ENCODE measurements at places on chromosomes 3 and 15.

DNA sequence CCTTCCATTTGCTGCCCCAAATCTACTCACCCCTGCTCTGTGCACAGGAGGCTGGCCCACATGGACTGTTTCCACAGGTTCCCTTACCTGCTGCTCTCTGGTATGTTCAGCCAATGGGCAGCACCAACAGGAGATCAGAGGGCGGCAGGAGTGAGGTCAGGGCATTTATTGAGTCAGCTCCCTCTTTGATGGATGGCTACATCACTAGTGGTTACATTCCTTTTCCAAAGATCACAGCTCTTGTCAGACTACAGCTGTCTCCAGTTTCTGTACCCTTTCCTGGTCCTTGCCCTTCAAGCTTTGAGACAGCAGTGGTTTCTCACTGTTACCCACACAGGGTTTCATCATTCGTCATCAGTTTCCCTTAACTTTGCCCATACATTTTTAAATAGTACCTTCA lies 325.1 kb downstream of the SUCLG2 start:
- DNase-seq = no peak

- no peak for DNase-seq
Observed at GRCh38 chr15:67512140-67512539, 8.8 kb upstream of the C15orf61 start.

- peak; percentile 54 for DNase-seq
Observed at GRCh38 chr3:196941729-196942225, 551 bp downstream of the NCBP2 start.

GRCh38 chr3:172259111-172259541 lies 189.1 kb downstream of the GHSR start:
- DNase-seq = no peak

DNA sequence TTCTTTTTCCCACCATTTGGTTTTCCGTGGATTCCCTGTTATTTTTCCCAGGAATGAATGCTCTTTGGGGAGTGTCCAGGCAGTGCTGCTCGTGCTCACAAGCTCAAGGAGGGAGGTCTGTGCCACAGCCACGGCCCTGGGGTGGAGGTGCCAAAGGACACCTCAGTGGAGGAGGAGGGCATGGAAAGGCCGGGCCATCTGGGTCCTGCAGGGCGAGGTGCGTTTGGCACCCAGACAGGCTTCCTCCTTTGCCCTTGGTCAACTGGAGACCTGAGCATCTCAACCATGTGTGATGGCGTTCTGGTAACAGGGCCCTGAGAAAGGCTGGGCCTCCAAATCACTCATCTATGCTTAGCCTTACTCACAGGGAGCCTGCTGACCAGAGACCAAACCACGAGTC lies 25.4 kb downstream of the KY start:
- no peak for DNase-seq

- no peak for DNase-seq
Observed at GRCh38 chr3:117463276-117464115, 753.9 kb downstream of the TUSC7 start.

DNA sequence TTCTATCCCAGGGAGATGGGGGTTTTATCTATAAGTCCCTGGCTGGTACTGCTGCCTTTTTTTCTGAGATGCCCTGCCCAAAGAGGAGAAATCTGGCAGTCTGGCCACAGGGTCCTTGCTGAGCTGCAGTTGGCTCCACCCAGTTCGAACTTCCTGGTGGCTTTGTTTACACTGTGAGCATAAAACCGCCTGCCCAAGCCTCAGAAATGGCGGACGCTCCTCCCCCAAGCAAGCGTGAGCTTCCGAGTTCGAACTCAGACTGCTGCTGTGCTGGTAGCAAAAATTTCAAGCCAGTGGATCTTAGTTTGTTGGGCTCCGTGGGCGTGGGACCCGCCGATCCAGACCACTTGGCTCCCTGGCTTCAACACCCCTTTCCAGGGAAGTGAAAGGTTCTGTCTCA lies 126.8 kb upstream of the SUCLG2 start:
- DNase-seq = no peak

DNA sequence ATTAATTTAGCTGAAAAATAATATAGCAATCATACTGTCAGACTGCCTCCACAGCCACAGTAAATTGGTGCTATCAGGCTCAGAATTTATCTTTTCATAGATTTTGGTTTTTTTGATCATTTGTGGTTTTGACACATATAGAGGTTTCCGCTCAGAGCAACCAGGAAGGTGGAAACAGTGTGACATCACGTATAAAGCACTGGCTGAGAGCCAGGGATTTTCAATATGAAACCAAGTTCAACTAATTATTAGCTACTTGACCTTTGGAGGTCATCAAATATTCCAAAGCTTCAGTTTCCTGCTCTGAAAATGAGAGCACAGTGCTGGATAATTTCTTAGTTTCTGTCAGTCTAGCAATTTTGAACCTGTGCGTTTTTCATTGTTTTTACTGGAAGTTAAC lies 433.8 kb upstream of the SUCLG2 start:
- DNase-seq = peak; percentile 35

DNA sequence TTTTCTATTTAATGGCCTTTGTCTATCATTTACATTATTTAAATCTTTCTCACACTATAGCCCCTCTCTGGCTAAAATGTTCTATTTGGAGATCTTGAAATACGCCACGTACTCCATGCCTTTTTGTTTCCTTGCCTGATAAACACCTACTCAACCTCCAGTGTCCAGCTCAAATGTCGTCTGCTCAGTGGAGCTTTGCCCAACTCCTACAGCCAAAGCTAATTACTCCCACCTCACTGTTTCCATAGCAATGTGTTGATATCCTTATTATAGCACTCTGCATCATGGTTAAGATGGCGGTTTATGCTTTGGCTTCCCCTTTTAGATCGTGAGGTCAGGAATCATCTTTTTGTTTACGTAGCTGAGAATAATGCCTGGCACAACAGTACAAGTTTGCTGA lies 55.9 kb downstream of the NGLY1 start:
- no peak for DNase-seq

DNA sequence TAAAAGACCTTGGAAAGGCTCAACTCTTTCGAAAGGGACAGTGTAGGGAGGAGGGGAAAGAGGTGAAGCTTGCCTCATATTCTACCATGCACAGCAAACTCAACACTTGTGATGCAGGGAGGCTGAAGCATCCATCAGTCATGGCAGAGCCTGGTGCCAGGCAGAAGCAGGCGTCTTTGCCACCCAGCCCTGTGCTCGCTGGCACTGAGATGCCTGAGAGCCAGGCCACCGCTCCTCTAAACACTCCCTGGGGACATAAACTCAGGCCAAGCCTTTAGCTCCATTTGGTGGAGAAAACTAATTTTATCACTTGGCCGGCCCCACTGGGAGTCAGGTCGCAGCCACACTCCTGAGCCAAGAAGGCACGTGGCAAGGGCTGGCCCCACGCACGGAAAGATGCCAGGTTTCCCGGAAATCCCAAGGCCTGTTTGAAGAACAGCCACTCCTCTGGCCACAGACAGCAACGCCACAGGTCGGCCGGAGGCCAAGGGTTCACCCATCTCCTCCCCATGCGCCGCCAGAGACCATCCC lies 30.7 kb downstream of the XXYLT1 start:
- no peak for DNase-seq

GRCh38 chr3:55554634-55555425 lies 67.7 kb upstream of the WNT5A start:
- DNase-seq = no peak

GRCh38 chr15:99764522-99764921 lies 31.3 kb upstream of the LYSMD4 start:
- no peak for DNase-seq

GRCh38 chr15:100775581-100776185 lies 103.9 kb upstream of the ALDH1A3 start:
- DNase-seq = no peak
